ENCODE measurements at places on chromosomes 2 and 18.
A peak's percentile ranks its signal among the peaks of the same experiment; 100 is the strongest.

- DNase-seq = peak; percentile 82
Observed at GRCh38 chr18:34322365-34323289, 97.9 kb upstream of the NOL4 start.

DNA sequence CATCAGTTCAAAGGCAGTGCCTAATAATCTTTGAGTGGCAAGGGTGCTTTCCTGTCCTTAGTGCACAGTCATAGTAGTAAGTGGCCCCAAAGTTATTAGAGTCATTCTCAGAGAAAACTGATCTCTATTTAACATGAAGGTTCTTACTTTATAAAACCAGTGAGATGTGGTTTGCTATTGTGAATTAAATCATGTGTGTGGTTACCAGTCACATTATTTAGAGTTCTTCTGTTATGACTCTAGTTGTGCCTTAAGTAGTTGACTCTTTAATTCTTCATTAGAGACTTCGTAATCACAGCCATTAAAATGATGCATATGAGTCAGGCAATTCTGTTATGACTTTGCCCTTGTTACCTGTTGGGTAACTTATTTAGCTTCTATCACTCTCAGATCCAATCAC lies 1392.9 kb upstream of the ACVR2A start:
- DNase-seq = no peak

- DNase-seq = no peak
Observed at GRCh38 chr2:120963997-120964705, 228.5 kb downstream of the GLI2 start.

DNA sequence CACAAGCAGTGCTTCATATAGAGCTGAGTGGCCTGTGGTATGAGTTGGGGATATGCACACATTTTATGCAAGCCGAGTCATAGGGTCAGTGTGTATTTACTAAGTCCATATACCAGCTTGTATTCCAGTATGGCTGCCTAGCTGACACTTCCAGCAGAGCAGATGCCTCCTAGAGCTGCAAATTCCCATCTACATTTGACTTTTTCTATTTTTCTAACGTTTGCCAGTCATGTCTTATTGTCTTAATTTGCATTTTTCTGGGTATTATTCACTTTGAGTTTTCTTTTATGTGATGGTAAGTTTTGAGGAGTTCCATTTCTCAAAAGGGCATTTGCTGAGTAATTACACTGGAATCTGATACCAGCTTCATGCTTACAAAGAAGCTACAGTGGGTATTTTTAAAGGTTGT lies 334.5 kb upstream of the CDH2 start:
- DNase-seq = peak; percentile 20

- no peak for DNase-seq
Observed at GRCh38 chr2:118250463-118250862, 162.2 kb downstream of the INSIG2 start.

- DNase-seq = no peak
Observed at GRCh38 chr2:128809880-128810279, 491.2 kb upstream of the HS6ST1 start.

- DNase-seq = no peak
Observed at GRCh38 chr2:68100189-68100588, 37.4 kb upstream of the C1D start.

DNA sequence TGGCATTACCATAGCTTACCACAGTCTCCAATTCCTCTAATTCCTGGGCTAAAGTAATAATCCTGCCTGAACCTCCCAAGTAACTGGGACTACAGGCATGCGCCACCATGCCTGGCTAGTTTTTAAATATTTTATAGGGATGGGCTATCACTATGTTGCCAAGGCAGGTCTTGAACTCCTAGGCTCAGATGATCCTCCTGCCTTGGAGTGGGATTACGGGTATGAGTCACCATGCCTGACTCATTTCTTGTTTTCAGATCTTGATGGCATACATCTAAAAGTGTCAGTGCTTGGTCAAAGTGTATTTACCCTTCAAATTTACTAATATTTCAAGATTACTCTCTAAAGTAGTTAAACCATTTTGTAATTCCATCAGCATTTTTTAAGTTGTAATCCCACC lies 9.4 kb upstream of the SOCS6 start:
- DNase-seq = no peak

DNA sequence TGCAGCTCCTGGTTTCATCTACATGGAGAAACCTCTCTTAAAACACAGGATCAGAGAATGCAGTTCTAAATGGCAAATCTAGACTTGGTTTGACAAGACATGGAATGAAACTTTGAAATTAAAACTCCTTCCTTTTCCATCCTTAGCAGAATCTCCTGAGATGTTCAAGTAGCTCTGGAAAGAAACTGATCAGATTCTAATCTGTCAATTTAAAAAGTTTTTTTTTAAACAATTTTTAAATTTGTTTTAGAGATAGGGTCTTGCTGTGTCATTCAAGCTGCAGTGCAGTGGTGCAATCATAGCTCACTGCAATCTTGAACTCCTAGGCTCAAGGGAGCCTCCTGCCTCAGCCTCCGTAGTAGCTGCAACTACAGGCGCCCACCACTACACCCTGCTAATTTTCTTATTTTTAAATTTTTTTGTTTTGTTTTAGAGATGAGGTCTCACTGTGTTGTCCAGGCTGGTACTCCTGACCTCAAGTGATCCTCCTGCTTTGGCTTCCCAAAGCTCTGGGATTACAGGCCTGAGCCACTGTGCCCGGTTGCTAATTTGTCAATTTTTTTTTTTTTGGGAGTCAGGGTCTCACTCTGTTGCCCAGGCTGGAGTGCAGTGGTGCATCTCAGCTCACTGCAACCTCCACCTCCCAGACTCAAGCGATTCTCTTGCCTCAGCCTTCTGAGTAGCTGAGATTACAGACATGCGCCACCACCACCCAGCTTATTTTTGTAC lies 216.7 kb downstream of the TGIF1 start:
- no peak for DNase-seq

GRCh38 chr2:18110222-18110621 lies 231.8 kb downstream of the KCNS3 start:
- DNase-seq = no peak

DNA sequence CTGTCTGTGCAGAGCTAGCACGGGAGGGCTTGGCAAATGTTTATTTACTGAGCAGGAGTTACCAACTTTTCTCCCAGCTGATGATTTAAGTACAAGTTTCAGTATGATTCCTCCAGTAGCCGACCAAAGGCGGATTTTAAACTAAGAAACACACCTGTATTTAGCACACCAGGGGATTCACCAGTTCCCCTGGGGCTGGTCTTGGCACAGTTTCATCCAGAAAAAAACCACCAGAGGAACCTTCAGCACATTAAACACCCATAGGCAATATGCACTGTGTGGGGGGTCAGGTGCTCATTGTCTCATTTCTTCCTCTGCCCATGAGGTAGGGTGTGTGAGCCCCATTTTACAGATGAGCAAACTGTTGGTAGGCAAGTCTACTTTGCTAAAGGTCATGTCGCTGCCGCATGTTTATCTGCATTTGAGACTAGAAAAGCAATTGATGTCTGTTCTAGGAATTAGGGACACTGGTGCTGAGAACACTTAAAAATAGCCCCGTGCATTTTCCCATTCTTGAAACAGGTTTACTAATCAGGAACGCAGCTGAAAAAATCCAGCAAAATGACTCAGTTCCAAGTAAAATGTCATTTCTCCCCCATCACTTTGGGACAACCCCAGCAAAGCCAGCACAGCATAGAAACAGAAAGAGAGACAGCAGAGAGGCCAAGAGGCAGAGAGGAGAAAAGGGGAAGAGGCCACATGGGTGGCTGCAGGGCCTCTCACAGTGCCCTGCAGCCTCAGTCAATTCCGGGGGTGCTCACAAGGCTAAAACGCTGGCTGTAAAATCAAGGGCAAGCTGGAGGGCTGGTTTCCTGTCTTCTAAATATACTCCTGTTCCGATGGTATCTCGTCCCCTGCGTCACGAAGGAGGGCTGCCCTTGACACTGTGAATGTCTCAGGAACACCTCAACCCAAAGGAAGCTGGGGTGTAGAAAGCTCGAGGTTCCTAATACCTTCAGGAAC lies 166.8 kb upstream of the ID2 start:
- DNase-seq = no peak

DNA sequence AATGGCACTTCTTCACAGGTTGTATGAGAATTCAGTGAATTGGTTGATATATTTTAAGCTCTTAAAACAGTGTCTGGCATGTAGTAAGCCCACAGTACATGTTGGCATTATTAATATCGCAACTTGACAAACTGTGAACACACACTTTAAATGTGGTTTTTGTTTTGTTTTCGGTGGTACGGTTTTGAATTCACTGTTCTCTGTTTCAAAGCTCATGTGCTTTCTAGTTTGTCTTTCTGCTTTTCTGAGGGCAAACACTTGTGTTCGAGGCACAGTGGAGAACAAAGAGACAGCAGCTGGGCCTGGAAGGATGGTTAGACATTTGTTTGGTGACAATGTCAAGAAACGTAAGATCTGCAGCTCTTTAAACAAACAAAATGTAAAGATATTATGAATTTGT lies 276.5 kb upstream of the MC4R start:
- DNase-seq = no peak

- no peak for DNase-seq
Observed at GRCh38 chr2:152038441-152038958, 60.3 kb downstream of the CACNB4 start.

All from choroid plexus epithelial cell (primary cell).